ENCODE measurements at places on chromosomes 7 and 10.

DNA sequence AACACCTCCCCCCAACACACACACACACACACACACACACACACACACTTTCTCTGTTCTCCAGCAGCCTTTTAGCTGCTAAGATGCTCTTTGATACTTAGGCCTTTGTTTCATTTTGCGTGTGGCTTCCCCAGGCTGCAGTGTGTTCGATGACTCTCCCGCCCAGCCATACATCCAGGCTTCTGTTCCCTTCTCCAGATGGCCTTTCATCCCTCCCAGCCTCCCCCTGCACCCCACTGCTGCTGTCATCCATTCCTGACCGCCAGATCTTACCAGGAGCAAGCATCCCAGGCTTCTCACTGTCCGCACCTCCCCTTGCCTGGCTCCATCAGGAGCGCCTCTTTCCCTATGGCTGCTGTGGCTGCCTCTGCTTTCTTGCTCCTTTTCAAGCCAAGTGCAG, 77.8 kb upstream of the PPIF start:
- DNase-seq = no peak

DNA sequence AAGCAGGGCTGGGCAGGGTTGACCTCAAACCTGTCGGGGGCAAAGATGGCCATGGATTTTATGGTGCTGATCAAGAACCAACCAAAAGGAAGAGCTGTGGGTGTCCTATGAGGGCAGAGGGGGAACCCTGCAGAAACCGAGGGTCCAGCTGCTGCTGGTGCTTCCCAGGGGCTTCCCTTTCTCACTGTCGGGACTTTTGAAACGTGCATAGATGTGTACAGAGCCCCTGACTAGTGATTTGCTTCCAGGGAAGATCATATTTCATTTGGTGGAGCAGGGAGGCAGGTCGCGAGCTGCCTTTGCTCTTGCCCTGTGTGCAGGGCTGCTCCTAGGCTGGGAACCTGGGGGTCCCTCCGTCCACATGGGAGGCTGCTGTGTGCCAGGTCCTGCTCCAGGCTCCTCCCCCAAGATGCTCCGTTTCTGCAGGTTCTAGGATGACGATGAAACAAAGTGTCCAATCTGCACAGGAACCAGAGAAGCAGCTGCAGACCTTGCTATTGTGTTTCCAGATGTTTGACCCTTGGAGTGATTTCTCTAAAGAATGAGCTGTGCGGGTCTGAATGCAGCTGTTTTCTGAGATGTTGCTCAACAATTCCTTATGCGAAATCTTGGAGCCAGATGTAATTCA, 9.4 kb upstream of the INPP5A start:
- no peak for DNase-seq

GRCh38 chr10:112951359-112952281, 1.6 kb downstream of the TCF7L2 start:
- peak; percentile 72 for DNase-seq

DNA sequence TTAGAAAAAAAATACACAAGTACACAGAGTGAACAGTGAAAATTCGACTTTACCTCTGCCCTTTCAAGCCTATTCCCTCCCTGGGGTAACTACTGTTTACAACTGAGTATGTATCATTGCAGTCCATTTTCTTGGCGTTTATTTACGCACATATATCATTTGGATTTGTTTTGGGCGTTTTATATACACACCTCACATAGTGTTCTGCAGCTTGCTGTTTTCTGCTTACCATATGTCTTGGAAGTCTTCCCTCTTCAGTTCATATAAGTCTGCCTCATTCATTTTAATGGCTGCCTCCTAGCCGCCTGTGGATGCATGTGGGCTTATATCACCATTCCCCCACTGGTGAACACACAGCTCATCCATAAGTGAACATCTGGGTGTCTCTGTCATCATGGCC, 41.6 kb upstream of the COL13A1 start:
- no peak for DNase-seq

DNA sequence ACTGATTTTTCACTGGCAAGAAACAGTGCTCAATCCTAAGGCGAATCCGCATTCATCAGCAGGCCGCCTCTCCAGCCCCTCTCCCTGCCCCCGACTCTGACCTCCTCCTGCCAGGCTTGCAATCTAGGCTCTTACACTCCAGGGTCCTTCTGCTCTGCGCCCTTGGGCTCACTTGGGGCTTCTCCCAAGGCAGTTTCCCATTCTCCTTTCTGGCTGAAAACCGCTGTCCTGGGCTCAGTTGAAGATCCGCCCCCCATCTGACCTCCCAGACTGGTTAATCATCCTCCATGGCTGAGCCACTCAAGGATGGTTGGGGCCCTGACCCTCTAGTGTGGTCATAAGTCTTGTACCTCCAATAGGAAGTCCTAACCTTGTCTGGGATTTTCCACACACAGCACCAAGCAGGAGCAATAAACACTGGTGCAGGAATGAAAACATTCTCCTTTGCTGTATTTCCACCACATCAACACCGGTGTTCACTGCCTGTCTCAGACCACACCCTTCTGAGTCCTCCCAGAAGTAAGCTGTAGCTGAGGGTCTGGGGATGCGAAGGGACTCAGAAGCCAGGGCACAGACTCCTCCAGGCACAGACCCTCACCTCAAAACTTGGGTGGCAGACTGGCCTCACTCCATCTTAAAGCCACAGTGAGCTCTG, 42.4 kb downstream of the TNS3 start:
- DNase-seq = no peak

- no peak for DNase-seq
These were observed 14.4 kb upstream of the AKR1C3 start for GRCh38 chr10:5079836-5080235.

DNA sequence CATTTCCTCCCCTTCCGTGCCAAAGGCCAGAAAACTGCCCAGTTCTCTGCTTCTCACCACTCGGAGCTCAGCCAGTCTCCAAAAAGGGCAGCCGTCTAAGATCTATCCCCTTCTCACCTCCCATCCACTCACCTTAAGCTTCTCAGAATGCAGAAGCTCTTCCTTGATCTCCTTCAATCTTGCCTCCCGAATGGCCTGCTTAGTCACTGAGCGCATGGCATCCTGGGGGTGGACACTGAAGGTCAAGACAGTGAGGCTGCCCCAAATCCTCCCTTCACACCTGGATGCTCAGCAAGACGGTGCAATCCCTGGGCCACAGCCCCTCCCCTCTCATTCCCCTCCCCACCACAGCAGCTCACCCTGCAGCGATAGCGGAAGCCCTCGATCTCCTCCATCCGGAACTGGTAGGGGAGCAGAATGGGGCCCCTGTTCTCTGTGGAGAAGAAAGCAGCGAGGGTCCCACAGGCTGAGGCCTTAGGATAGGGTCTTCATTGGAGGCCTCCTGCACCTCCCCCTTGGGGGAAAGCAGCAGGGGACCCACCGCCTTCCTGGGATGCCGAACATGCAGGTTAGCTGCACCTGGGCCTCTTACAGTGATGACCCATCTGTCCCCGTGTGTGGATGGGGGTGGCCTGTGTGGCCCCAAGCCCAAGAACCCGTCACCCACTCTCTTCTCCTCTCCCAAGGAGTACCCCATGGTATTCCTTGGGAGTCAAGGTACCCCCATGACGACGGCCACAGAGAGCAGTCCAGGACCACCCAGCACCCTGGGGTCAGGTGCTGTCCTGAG, 4.7 kb downstream of the DDX56 start:
- DNase-seq = no peak

DNA sequence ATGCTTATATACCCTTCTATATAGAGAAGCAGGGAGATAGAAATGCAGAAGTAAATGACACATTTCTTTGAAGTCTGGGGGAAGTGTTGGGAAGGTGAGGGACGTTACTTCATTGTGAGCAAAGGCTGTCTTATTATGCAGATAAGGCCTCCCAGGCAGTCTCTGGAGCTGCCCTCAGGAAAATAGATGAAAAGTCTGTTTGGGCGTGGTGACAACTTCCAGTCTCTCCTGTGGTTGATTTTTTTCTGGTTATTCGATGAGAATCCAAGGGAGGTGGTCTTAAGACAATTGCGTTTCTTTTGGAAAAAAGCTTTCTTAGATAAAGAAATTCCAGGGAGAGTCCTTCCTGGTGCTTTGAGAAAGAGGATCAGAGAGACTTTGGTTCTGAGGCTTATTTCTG, 84.0 kb downstream of the NEUROD6 start:
- DNase-seq = peak; percentile 27

- DNase-seq = no peak
These were observed 537 bp downstream of the NAPEPLD start for GRCh38 chr7:103148131-103148993.

DNA sequence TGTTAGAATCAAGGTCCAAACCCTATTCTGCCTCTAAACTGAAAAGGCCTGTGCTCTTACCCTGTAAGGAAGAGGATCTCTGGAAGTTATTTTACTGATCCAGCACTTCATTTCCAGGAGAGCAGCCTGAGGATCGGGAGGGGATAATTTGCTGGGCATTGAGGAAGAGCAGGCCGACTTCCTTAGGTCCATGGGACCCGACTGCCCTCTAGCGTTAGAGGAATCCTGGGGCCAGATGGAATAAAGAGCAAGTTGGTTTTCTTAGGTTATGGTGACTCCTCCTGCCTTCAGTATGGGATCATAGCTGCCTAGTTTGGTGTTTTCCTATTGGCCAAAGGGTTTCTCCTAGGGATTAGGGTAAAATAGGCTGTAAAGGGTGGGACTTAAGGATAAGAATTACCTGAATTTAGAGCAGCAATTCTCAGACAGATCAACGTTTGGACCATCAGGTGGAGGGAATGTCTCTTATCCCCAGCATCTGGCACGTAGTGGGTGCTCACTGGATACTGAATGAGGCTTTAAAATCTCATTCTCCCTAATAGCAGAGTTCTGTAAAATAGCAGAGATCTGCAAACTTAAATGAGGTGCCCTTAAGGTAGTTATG, 40.0 kb upstream of the SORBS1 start:
- DNase-seq = peak; percentile 80

DNA sequence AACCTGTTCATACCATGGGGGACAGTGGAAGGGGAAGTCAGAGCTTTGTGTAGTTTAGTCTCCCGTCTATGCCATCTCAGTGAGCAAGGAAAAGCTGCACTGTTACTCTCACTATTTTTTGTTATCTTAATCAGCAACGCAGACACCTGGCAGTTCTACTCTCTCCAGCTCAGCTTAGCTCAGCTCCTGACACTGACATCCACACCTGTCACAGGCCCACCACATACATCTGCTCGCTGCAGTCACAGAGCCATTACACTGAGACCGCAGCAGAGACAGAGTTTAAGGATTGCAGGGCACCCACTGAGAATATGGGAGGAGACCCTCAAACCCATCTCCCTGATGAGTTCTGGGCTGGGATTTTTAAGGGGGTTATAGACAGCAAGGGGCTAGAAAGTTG, 257.3 kb upstream of the AKR1E2 start:
- DNase-seq = no peak

GRCh38 chr10:63204667-63205391, 71.7 kb downstream of the NRBF2 start:
- no peak for DNase-seq

DNA sequence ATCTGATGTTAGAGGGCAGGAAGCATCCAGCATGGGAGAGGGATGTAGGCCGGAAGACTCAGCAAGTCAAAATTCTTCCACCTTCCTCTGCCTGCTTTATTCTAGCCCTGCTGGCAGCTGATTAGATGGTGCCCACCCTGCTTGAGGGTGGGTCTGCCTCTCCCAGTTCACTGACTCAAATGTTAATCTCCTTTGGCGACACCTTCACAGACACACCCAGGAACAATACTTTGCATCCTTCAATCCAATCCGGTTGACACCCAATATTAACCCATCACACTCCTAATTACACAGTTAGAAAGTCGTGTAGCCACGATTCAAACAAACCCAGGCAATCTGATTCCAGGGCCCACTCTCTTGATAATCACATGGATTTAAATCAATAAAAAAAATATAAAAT, 433.9 kb upstream of the LRGUK start:
- no peak for DNase-seq

DNA sequence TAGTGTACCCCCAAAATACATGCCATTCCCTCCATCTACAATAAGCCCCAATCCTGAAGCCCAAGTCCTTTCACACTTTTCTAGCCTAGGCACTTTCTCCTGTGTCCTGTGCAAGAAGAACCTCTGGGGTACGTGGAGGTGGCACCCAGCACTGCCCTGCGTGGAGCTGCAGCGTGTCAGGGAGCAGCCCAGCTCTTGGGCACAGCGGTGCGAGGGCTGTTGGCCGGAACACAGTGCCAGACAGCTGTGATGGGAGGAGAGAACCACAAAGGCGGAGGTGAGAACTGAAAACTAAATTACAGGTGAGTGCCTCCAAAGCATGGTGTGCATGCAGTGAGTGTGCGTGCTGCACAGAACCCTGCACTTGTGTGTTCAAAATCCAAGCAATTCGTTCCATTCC, 621.3 kb upstream of the ADARB2 start:
- no peak for DNase-seq
